ENCODE measurements at places on chromosomes 3 and 15. TPM values are rescaled to one million over a fixed set of nuclear protein-coding genes. Genes with fewer than 3 reads are reported as not detected.

DNA sequence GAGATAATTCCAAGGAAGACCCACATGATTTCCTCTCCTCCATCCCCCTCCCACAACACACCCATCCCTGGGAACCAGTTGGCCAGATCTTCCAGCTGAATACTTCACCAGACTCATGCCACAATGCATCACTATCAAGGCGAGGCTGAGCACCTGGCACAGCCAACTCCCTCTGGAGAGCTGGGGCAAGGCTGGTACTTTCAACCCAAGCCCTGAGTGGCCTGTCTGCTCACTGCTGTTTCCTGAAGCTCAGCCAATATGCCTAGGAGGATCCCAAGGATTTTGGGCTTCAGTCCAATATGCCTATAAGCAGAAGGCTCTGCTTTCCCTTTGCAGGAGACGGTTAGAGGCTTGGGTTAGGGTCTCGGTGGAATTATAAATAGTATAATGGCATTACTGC, 90.9 kb upstream of the NEO1 start:
- no peak for DNase-seq

GRCh38 chr3:11477407-11477911, 166.3 kb downstream of the VGLL4 start:
- DNase-seq = peak; percentile 54

DNA sequence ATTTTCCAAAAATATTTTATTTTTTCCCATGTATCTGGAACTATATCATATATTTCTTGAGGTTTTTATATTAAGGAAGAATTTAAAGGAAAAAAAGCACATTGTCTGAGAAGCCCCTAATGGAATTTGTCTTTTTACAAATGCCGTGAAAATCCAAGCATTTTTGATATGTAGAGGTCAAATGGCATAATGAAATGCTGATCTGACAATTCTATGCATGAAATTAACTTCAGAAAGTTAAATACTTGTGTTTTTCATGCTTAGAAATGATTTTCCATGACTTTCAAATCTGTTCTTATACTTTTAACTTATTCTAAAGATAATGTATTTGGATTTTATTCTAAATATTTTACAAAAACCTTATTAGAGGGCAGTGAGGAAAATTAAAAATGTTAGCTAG, 119.2 kb downstream of the NR1I2 start:
- no peak for DNase-seq

Gene RFT1
- total RNA-seq = 29.3 TPM

Gene SPTSSB
- total RNA-seq = not detected

DNA sequence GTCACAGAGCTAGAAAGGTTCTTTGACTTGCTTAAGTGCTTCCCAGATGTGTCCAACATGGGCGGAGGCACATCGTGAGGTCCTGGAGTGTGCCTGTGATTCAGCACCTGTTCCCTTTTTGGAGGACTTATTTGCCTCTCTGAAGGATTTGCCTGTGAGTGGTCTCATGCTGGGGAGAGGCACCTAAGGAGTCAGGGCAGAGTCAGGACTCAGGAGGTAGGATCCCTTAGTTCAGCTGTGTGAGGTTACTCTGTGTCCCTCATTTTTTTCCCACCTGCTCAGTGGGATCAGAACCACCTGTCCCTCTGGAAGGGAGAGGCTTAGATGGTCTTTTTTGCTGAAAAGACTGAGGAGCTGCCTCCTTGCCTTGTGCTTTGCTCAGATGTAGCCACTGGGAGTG, 3.0 kb downstream of the ZNF589 start:
- no peak for DNase-seq

Gene MDFIC2
- total RNA-seq = not detected
